ENCODE measurements at places on chromosomes 12 and 14.

- DNase-seq = no peak
Measured at GRCh38 chr14:20608383-20609110, 17.4 kb upstream of the RNASE12 start.

GRCh38 chr14:22554498-22555383, 34.3 kb downstream of the DAD1 start:
- no peak for DNase-seq

DNA sequence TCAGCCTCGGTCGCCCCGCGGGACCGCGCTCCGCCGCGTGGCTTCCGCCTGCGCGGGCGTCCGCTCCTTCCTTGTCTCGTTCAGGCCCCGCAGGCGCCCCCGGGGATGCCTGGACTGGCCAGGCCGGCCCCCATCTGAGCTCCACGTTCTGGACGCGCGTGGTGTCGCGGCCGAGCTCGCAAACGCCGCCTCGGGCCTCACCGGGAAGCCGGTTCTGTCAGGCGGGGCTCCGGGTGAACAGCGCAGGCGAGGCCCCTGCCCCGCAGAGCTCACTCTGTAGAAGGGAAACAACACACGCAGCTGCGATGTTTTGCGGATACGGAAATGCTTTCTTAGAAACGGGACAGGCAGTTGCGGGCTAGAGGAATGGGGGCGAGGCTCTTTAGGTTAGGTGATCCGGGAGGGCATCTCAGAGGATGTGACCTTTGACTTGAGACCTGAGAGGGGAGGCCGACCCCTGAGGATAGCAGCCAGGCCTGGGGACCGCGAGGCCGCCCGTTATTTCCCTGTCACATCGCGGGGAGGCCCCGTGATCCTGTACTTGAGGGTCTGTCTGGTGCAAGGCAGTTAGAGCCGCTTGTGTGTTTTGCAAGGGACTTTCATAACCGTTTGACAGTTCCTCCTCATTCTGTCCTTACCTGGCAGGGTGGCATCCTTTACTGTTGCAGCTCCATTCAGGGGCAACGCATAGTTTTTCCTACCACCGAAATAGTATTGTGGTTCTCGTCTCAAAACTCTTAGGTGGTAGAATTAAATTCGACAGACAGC, 584 bp downstream of the VRK1 start:
- DNase-seq = no peak

DNA sequence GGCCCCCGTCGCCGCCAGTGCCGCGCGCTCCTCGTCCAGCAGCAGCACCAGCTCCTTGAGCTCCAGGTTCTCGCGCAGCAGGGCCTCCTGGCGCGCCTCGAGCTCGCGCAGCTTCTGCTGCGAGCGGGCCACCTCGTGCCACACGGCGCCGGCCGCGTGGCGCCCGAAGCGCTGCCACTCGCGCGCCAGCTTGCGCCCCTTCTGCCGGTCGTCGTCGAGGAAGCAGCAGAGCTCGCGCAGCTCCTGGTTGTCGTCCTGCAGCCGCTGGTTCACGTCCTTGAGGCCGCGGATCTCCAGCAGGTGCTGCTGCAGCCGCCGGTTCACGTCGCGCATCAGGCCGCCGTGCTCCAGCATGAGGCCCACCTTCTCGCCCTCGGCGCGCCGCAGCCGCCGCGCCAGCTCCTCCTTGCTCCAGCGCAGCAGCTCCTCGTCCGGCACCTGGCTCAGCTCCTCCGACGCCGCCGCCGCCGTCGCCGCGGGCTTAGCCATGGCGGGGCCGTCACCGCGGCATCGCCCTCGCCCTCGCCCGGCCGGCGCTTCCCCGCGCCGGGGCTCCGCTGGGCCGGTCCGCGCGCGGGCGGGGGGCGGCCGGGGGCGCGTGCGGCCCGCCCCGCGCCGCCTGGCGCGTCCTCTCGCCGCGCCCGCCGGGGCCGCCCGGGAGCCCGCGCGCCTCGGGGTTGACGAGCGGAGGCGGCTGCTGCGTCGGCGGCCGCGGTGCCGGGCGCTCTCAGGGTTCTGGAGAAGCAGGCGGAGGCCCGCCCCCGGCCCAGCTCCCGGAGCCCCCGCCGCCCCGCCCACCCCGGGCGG, at the start of gene CCDC85C:
Gene CCDC85C (minus strand): TSS at position 737 of the 807 bp plus-strand sequence. CDS start 248 bp downstream, at position 489.
- no peak for DNase-seq

GRCh38 chr12:29889737-29890136, 106.0 kb upstream of the TMTC1 start:
- peak; percentile 1 for DNase-seq

GRCh38 chr12:131390412-131391334, 320.2 kb upstream of the SFSWAP start:
- DNase-seq = no peak

DNA sequence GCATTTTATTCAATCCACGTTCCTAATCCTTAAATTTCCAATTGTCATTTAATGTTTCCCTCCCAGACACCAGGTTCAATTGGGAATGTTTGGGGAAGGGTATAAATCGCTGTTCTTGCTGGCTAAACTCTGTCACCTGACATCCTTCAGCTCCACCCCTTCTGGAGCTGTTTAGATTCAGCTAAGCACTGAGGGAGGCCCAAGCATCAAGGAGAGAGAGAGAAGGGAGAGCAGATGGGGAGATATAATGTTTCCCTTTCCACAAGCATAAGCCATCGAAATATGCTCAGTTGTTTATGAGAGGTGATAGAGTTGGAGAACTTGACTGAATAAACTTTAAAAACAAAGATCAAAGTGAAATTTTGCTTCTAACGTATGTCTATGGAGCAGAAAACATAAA, 1.8 kb downstream of the ABCC9 start:
- DNase-seq = no peak

- no peak for DNase-seq
Measured at GRCh38 chr12:14275886-14276285, 89.6 kb upstream of the ATF7IP start.

GRCh38 chr14:22313172-22313801, 275.7 kb downstream of the DAD1 start:
- peak; percentile 57 for DNase-seq

DNA sequence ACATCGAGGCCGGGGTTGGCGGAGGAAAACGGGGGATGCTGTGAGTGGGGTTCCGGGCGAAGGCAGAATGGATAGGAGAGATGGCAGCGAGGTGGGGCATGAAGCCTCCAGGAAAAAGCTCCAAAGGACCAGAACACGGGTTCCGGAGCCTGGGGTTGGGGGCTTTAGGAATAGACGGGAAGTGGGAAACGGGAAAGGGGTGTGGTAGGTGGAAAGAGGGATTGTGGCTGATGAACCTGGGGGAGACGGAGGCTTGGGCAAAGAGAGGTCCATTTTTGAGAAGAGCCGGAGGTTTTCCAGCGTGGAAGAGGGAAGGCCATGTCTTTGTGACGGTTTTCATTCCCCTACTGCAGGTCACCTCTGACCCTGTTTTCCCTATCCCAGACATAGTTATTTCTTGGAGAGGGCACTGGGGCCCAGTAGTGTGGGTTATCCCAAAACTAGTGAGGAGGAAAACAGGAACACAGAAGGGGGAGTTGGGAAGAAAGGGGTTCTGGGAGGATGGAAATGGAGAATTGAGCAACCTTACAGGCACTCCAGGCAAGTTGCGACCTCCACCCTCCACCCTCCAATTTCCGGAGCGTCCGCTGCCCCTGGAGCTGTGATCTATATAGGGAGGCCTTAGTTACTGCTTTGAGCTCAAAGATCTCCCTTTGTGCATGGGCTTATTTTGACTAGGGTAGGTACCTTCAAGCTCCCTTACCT, 1.1 kb downstream of the ATN1 start:
- no peak for DNase-seq

GRCh38 chr12:32211900-32212156, 105.2 kb downstream of the BICD1 start:
- DNase-seq = no peak

DNA sequence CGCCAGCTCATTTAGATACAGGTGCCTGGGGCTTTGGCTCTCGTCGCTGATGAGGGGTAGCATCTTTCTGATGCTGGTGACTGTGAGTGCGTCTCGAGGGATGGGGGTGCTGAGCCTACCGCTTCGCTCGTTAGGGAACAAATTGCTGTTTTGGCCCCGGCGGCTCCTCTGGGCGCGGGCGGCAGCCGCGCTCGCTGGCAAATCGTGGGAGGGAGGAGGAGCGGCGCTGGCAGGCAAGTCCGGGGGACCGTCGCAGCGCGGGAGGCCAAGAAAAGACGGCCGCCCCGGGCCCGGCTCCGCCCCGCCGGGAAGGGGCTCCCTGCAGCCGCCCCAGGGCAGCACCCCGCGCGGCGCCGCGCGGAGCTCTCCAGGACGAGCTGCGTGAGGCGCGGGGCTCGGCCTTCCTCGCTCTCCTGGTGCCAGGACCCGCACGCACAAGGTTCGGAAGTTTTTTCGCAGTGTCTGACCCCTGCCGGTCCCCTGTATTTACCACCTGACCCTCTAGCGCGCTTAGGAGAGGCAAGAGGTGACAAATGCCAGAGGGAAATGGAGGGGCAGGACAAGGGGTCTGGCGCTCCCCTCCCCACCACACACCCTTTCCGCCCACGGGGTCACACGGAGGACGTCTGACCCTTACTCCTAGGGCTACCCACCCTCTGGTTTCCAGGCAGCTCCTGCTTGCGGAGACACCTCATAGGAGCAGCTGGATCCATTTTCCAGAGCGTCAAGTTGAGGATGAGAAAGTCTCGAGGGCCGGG, 899 bp upstream of the KCNH3 start:
- no peak for DNase-seq

DNA sequence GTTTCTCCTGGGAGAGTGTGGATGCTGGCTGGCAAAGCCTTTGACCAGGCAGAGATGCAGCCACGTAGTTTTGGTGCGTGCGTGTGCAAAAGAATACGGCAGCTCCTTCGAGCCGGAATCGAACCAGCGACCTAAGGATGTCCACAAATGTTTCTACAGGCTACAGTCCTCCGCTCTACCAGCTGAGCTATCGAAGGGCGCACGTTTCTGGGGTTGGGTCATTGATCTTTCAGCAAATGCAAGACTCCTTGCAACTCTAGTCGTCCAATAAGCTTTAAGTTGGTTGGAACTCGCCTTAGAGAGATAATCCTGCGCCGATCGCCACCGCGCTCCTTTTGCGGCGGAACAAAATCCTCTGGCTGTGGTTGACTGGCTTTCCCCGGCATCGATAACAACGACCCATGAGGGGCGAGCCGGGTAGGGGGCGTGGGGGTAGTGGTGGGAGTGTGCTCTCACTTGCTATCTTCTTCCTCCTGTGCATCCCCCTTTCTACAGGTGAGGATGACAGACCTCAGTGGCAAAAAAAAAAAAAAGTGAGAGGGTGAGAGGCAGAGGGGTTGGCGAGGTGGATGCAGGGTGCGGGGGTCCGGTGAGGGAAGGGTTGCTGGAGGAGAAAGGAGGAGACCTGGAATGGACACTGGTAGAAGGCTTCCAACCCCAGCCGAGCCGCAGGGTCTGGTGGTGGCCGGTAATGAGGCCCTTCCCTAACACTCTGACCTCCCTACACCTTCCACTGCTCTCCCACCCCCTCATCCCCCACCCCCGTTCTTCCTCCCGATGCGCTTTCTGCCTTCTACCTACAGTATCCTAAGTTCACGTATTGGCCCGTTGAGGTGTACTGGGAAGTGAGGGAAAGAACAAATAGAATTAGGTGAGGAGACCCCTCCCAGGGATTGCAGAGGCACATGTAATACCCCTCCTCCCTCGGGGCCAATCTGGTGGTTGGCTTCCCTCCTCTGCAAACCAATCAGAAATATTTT, 11.8 kb upstream of the OR6S1 start:
- DNase-seq = peak; percentile 71

GRCh38 chr14:33949411-33949893, 1.4 kb downstream of the EGLN3 start:
- DNase-seq = no peak

- no peak for DNase-seq
Measured at GRCh38 chr14:55427439-55427838, 13.0 kb downstream of the TBPL2 start.

GRCh38 chr12:76591476-76591875, 31.9 kb upstream of the OSBPL8 start:
- DNase-seq = peak; percentile 85

DNA sequence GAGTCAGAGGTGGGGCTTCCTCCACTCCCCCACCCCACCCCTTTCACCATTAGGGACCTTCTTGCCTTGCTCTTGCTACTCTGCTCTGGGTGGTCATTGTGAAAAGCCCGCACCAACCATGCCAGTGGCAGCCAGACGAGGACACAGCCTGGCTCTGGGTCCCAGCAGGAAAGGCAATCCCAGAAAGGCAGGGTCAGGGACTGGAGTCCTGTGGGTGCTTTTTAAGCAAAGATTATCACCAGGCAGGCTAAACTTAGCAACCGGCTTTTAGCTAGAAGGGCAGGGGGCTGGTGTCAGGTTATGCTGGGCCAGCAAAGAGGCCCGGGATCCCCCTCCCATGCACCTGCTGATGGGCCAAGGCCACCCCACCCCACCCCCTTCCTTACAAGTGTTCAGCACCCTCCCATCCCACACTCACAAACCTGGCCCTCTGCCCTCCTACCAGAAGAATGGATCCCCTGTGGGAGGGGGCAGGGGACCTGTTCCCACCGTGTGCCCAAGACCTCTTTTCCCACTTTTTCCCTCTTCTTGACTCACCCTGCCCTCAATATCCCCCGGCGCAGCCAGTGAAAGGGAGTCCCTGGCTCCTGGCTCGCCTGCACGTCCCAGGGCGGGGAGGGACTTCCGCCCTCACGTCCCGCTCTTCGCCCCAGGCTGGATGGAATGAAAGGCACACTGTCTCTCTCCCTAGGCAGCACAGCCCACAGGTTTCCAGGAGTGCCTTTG, 1.2 kb upstream of the GAPDH start:
- peak; percentile 81 for DNase-seq

DNA sequence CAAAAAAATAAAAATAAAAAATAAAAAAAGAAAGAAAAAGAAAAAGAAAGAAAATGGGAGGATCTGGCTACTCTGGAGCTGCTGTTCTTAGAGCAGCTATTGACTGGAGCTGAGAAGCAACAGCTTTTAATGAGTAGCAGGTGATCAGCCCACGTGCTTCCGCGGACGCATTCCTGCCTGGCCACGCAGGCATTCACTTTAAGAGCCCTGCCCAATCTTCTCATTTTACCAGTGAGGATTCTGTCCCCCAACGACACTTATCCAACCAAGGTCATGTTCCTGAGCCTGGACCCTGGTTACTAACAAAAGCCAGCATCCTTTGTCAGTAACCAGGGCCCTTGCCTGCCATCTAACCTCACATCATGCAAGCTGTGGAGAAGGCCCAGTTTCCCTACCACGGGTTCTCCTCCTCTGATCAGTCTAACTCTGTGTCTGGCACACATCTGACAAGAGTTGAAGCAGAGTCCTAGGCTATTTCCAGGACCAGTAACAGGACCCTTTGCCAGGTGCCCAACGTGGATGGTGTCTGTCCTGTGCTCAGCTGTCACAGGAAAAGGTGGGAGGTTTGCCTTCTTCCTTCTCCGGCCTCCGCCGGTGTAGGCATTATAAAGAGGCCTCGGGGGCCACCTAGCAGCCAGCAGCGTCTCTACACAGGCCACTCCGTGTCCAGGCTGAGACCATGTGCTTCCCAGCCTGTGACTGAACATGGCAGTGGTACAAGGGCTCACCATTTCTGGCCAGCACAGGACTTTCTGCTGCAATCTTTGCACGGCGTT, 60.9 kb upstream of the GPATCH2L start:
- DNase-seq = no peak

GRCh38 chr12:113854385-113855142, 111.6 kb downstream of the RBM19 start:
- DNase-seq = no peak
